B cell (primary cell): ENCODE measurements at places on chromosomes 2 and 18. TPM values are rescaled to one million over a fixed set of nuclear protein-coding genes. Genes with fewer than 3 reads are reported as not detected.

Gene SPP2
- not detected in 2 replicates for total RNA-seq

Gene SIX2
- total RNA-seq = not detected in 2 replicates

Gene CNRIP1
- total RNA-seq = not detected in 2 replicates

Gene PDE1A
- not detected in 2 replicates for total RNA-seq

Gene FOXD4L1
- total RNA-seq = 0.32 and 0.81 TPM in 2 replicates

Gene CYRIA
- 58.8 and 59.0 TPM in 2 replicates for total RNA-seq

Gene SCN9A
- not detected in 2 replicates for total RNA-seq

Gene ZC3H8
- total RNA-seq = 26.0 and 27.2 TPM in 2 replicates

Gene EFEMP1
- not detected in 2 replicates for total RNA-seq

Gene GALNT3
- 15.9 and 17.1 TPM in 2 replicates for total RNA-seq

Gene MOGAT1
- not detected in 2 replicates for total RNA-seq

Gene IL36B
- not detected in 2 replicates for total RNA-seq
